ENCODE measurements at places on chromosomes 13 and 19.

DNA sequence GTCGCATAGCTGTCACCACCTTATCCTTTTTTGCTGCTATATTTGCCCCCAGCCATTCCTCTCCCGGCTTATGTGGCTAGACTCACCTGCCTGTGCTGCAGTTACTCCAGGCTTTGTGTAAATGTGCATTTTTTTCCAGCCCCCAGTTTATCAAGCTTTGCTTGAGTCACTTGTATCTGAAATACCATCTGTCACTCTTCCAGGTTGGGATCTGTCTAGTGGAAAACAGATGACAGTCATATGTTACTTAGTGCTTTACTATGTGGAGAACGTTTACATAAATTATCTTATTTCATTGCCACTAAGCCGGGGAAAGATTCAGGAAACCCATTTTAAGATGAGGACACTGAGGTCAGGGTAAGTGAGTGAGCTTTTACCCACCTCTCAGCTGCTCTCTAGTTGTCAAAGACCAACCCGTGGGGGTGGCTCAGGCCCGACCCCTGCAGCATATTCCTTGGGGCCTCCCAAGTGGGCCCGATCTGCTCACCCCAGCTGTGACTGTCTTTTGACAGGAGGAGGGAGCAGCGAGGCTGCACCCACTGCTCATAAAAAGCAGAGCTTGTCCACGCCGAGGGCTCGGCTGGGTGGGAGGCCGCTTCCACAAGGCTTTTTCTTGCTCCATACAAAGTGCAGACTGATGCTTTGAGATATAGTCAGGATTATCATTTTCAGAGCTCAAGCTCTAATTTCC lies 7.2 kb downstream of the GJB2 start:
- H3K4me3 ChIP-seq = no peak overlapping the region
- no peaks in the 10 kb centered on the region for H3K4me1 ChIP-seq
- peaks cover 12% of the 10 kb centered on the region for H3K27me3 ChIP-seq
- H3K27ac ChIP-seq = no peak overlapping the region
- no peaks in the 10 kb centered on the region for H3K36me3 ChIP-seq

GRCh38 chr13:29578300-29579085 lies 17.0 kb downstream of the SLC7A1 start:
- H3K36me3 ChIP-seq = no peaks in the 10 kb centered on the region
- no peak for DNase-seq
- H3K4me1 ChIP-seq = no peaks in the 10 kb centered on the region
- no peak overlapping the region for H3K4me3 ChIP-seq
- H3K27ac ChIP-seq = no peak overlapping the region

GRCh38 chr19:49553451-49554271 lies 25.9 kb downstream of the RCN3 start:
- H3K4me3 ChIP-seq = peak overlapping the region; percentile 3
- no peaks in the 10 kb centered on the region for H3K27me3 ChIP-seq
- DNase-seq = peak; percentile 47
- peaks cover 76% of the 10 kb centered on the region for H3K4me1 ChIP-seq
- H3K27ac ChIP-seq = peak overlapping the region; percentile 76

- H3K27ac ChIP-seq = no peak overlapping the region
- H3K4me1 ChIP-seq = no peaks in the 10 kb centered on the region
- H3K36me3 ChIP-seq = no peaks in the 10 kb centered on the region
- no peak for DNase-seq
- no peaks in the 10 kb centered on the region for H3K27me3 ChIP-seq
- H3K4me3 ChIP-seq = no peak overlapping the region
Observed at GRCh38 chr13:20955496-20955895, 53.0 kb upstream of the XPO4 start.

GRCh38 chr19:19487077-19487949 lies 28.0 kb downstream of the TSSK6 start:
- H3K4me3 ChIP-seq = no peak overlapping the region
- peak overlapping the region; percentile 94 for H3K27ac ChIP-seq
- H3K27me3 ChIP-seq = no peaks in the 10 kb centered on the region
- H3K4me1 ChIP-seq = peaks cover 48% of the 10 kb centered on the region
- H3K36me3 ChIP-seq = peaks cover 15% of the 10 kb centered on the region

GRCh38 chr19:10624585-10624984 lies 768 bp upstream of the SLC44A2 start:
- H3K27ac ChIP-seq = peak overlapping the region; percentile 25
- peaks cover 22% of the 10 kb centered on the region for H3K4me1 ChIP-seq
- no peaks in the 10 kb centered on the region for H3K27me3 ChIP-seq

GRCh38 chr19:41112728-41113290 lies 1.4 kb upstream of the CYP2F1 start:
- no peak overlapping the region for H3K27ac ChIP-seq
- H3K4me1 ChIP-seq = no peaks in the 10 kb centered on the region
- DNase-seq = no peak
- no peak overlapping the region for H3K4me3 ChIP-seq
- H3K27me3 ChIP-seq = no peaks in the 10 kb centered on the region

GRCh38 chr13:98626298-98626935 lies 49.5 kb upstream of the STK24 start:
- no peak overlapping the region for H3K27ac ChIP-seq
- no peak overlapping the region for H3K4me3 ChIP-seq
- H3K4me1 ChIP-seq = no peaks in the 10 kb centered on the region
- H3K27me3 ChIP-seq = no peaks in the 10 kb centered on the region
- no peaks in the 10 kb centered on the region for H3K36me3 ChIP-seq
- no peak for DNase-seq

DNA sequence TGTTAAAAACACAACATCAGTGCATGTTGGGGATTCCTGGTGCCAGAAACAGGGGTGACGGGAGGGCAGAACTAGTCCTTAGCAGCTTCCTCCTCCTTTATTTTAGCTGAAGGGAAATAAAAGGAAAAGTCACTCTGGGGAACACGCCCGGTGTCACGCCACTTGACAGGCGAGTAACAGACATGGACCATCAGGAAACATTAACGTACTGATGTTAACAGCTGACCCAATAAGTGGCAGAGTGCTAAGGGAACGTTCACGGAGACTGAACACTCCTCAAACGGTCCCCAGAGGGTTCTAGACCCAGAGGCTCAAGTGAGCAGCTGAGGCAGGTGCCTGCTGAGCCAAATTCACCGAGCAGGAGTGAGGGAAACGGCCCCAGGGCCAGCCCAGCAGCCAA lies 13.9 kb upstream of the EIF3G start:
- no peaks in the 10 kb centered on the region for H3K4me1 ChIP-seq
- H3K36me3 ChIP-seq = peaks cover 67% of the 10 kb centered on the region
- no peak for DNase-seq
- no peaks in the 10 kb centered on the region for H3K27me3 ChIP-seq

DNA sequence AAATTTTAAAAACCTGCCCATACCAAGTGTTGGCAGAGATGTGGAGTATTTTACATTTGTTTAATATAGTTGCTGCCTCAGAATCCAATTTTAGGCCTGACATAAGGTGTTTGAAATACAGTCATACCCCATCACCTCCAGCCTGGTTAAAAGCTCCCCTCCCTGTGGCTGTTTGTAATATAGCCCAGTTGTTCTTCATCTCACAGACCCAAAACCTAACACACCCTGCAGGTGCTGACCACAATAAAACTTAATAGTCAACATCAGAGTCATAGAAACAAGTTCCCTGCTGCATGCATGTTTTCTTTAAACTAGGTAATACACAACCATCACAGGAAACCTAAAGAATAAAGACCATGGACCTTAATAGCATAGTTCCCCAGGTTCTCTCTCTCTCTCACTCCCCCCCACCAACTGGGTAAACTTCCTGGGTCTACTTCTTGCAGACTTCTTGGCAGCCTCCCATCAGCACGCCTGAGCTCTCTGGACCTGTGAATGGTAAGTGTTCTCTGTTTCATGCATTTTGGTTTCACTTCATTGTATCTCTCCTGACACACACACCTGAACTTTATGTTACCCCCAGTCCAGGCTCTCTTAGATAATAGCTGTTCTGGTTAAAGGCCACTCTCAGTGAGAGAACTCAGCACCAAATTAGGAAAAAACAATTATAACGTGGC lies 1369.9 kb downstream of the EFNB2 start:
- no peak overlapping the region for H3K4me3 ChIP-seq
- DNase-seq = no peak
- no peaks in the 10 kb centered on the region for H3K4me1 ChIP-seq
- H3K27me3 ChIP-seq = no peaks in the 10 kb centered on the region
- H3K36me3 ChIP-seq = no peaks in the 10 kb centered on the region

GRCh38 chr13:21011378-21011777 lies 50.0 kb downstream of the LATS2 start:
- no peak for DNase-seq
- H3K27me3 ChIP-seq = no peaks in the 10 kb centered on the region
- no peaks in the 10 kb centered on the region for H3K36me3 ChIP-seq
- no peaks in the 10 kb centered on the region for H3K4me1 ChIP-seq
- H3K4me3 ChIP-seq = no peak overlapping the region

DNA sequence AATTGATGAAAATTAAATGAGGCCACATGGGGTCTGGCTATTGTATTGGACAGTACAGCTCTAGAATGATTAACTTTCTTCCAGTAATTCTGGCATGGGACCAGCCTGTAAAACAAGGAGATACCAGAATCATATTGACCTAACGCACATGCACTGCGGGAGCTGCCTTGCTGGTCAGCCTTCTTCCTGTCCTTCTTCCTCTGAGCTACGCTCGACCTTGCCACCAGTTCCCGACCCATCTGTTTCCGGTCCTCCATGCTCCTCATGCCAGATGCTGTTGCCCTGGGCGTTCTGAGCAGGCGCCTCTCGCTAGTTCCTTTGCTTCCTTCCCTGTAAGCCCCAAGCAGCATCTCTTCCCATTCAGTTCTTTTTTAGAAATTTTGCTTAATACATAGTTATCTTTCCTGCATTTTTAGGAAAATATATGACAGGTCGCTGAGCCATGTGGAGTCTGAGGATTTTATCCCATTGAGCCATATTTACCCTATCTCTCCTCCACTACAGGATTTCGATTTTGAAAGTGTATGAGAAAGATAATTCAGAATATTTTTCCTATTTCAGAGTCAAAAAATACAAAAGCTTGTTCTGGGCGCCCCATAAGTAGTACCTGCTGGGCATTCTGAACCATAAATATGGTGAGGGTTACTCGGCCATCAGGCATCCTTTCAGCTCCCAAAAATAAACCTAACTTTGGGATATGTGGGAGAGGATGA lies 38.6 kb downstream of the TNFRSF19 start:
- peak overlapping the region; percentile 63 for H3K4me3 ChIP-seq
- peaks cover 7% of the 10 kb centered on the region for H3K4me1 ChIP-seq
- H3K27ac ChIP-seq = no peak overlapping the region
- H3K36me3 ChIP-seq = no peaks in the 10 kb centered on the region
- H3K27me3 ChIP-seq = peaks cover 5% of the 10 kb centered on the region
- no peak for DNase-seq

GRCh38 chr13:31686670-31687425 lies 52.5 kb upstream of the RXFP2 start:
- H3K4me1 ChIP-seq = no peaks in the 10 kb centered on the region
- H3K36me3 ChIP-seq = no peaks in the 10 kb centered on the region
- no peak overlapping the region for H3K4me3 ChIP-seq
- H3K27ac ChIP-seq = no peak overlapping the region
- no peak for DNase-seq

- no peak overlapping the region for H3K27ac ChIP-seq
- peaks cover 3% of the 10 kb centered on the region for H3K4me1 ChIP-seq
- no peak overlapping the region for H3K4me3 ChIP-seq
- H3K36me3 ChIP-seq = peaks cover 5% of the 10 kb centered on the region
- H3K27me3 ChIP-seq = no peaks in the 10 kb centered on the region
Observed at GRCh38 chr19:58585442-58586132, 12.5 kb upstream of the MZF1 start.

- DNase-seq = no peak
- no peak overlapping the region for H3K4me3 ChIP-seq
- no peaks in the 10 kb centered on the region for H3K36me3 ChIP-seq
- H3K4me1 ChIP-seq = no peaks in the 10 kb centered on the region
- H3K27me3 ChIP-seq = peaks cover 3% of the 10 kb centered on the region
Observed at GRCh38 chr19:31377736-31378135, 28.5 kb upstream of the TSHZ3 start.

GRCh38 chr13:65744836-65745235 lies 1485.3 kb downstream of the PCDH9 start:
- H3K4me1 ChIP-seq = no peaks in the 10 kb centered on the region
- H3K36me3 ChIP-seq = no peaks in the 10 kb centered on the region
- DNase-seq = no peak
- H3K27ac ChIP-seq = no peak overlapping the region
- H3K4me3 ChIP-seq = no peak overlapping the region

- no peaks in the 10 kb centered on the region for H3K4me1 ChIP-seq
Observed at GRCh38 chr13:97388373-97388772, 45.6 kb upstream of the RAP2A start.

DNA sequence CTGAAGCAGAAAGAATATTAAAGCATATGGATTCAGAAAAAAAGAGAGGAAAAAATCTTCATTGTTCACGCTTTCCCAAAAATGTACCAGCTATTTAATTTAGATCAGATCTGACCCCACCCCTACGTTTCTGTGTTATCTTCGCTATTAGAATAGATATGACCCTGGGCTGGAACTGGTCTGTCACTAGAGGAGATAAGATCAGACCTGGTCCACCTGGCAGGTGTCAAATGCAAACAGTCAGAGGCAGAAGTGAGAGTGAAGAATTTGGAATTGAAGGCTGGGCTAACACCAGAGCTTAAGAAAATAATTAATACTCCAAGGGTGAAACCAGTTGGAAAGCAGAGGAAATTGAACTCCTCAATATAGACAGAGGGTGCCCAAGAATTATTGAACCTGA lies 30.0 kb upstream of the MBNL2 start:
- H3K27me3 ChIP-seq = no peaks in the 10 kb centered on the region
- H3K4me3 ChIP-seq = no peak overlapping the region
- no peak overlapping the region for H3K27ac ChIP-seq
- DNase-seq = no peak
- H3K4me1 ChIP-seq = no peaks in the 10 kb centered on the region
- H3K36me3 ChIP-seq = no peaks in the 10 kb centered on the region

DNA sequence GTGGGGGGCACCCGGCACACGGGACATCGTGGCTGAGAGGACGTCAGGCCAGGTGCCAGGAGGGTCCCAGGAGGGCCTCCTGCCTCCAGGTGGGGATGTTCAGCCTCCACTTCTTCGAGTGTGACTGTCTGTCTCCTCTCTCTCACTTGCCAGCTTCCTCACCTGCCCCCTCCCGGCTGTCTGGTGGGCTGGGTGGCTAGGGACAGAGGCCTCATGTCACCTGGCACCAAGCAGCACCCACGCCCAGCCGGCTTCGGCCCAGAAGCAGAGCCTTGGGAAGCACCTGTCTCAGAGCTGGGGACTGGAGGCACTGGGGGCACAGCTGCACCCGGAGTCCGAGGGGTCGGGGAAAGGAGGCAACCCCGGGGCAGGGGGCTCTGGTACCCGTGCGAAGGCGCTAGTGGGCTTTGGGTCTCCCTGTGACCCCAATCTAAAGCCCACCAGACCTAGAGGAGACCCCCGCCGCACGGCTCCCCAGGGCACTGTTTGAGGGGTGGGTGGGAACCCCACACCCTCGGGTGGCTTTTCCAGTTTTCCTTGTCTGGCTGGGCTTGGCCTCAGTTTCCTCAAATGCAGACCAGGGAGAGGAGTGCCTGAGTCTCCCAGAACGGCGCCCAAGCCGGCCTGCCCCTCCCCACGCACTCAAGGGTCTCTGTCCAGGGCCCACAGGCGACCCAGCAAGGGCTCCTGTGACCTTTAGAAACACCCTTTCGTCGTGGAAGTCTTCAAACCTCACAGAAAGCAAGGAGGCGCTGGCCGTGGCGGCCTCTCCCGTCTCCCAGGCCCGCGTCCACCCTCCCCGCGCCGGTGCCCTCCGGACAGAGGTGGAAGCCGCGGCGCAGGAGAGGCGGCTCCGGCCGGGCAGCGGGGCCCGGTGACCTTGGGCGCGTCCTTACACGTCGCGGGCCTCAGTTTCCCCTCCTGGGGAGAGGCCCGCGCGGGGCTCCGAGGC lies 664 bp upstream of the HCN2 start:
- no peak overlapping the region for H3K27ac ChIP-seq
- no peaks in the 10 kb centered on the region for H3K36me3 ChIP-seq
- no peaks in the 10 kb centered on the region for H3K27me3 ChIP-seq
- no peak for DNase-seq

All from CD4-positive, CD25-positive, alpha-beta regulatory T cell (primary cell).